ENCODE measurements at places on chromosomes 7 and 10.
A peak's percentile ranks its signal among the peaks of the same experiment; 100 is the strongest.

DNA sequence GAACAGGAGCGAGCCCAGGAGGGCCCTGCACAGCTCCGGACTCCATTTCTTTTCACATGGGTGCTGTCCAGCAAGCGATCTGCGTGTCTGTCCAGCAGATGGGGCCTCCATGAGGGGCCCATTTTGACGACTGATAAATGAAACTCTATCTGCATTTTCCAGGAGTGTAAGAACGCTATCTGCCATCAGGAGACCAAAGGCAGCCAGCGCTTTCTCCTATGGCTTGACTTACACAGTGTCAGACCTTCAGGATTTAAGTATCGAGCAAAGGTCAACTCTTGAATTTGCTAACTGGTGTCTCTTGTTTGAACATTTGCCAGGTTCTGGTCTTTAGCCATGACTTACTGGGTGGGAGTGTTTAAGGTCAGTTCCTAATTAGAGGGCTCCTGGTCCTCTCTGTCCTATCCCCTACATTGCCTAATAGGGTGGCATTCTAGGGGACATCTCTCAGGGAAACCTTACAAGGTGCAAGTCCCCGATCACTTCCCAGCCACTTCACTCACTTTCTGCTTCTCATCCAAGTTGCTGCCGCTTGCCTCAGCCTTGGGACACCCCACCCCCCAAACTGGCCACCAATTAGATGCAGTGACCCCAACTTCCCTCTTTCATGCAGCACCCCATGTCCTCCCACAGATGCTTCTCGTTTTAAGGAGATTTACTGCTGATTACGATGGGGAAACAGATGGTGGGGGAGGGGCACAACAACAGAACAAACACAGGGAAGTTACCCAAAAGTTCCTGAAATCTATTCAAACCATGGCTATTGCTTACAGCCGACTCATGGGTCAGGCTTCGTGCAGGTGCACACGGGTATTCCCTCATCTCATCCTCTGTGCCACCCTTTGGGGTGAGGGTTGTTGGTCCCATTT is 20.0 kb downstream of the VSIR start:
- DNase-seq, result no peak

DNA sequence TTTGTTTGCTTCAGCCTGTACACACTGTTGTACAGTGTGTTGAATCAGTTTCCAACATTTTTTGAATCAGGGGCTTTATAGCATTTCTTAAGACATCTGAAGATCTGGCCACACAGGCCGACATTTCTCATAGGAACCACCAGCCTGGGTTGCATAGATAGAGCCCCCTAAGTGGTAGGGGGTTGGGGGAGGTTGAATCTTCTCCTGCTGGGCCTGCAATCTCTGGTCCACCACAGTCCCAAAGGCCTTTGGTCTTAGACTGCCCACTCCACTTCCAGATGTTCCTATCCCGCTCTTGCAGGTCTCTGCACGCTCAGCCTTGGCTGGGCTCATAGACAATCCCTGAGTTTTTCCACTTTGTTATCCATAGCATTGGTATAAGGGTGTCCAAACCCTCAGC is 75.4 kb upstream of the HABP2 start:
- DNase-seq, result no peak

DNA sequence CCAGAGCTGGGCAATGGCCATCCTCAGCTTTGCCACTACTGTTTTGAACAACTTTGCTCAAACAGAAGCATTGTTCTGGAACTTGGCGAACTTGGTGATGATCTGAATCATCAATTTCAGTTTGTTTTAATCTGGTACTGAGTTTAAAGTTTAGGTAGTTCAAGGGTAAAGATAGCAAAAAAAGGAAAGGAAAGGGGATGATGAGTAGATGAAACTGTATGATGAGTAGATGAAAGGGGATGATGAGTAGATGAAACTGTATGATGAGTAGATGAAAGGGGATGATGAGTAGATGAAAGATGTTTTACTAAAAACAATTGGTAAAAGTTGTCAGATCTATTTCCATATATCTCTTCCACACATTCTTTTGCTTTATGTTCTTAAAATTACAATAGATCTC is 737.0 kb downstream of the LRMDA start:
- DNase-seq, result no peak

DNA sequence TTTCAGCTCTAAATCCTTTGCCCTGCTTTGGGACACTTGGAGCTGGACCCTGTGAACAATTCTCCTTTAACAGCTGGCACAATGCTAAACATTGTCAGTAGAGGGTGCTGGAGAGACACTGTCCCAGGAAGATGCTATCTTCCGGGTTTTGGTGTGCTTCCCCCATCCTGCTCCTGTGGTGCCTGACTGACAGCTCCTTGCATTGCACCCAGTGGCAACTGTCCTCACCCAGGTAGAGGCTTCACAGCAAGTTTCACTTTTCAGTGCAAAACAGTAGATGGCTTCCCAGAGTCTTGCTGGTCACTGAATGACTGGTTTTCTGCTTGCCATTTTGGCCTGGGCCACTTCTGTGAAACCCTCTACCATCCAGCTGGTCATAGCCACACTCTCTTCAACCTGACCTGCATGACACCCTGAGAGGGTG is 77.3 kb downstream of the CDC14C start:
- DNase-seq, result peak; percentile 50

GRCh38 chr10:72297281-72297804 is 23.6 kb downstream of the DDIT4 start:
- peak; percentile 98 for DNase-seq

DNA sequence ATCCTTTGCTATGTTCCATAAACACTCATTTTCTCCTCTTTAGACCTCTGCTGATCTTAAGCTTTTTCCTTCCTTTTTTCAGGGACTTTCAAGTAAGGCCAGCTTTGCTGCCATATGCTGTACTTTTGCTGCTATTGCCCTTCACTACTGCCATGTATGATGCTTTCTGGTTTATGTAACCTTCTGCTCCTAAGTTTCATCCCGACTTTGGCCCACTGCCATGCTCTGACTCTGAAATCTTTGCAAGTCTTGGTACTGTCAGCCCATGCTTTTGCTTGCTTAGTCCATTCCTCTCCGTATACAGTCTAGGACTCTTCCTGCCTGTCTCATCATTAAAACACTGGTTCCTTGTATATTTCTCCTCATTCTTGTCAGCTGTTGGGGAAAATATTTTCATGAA is 152.4 kb downstream of the RNF133 start:
- no peak for DNase-seq

DNA sequence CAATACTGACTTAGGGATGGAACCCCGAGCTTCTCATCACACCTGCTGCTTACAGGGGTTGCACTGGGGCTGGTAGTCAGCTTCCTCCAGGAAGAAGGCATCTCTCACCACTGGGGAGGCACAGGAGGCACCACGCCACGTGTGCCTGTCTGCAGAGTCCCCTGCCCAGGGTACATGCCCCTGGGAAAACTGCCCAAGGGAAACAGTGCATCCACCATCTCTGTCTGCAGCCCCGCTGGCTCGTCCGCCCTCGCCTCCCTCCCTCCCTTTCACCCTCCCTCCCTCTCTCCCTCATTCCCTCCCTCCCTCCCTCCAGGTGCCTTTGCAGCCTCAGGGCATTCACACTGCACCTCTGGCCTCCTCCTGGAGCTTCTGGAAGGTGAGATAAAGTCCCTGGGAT is 101.1 kb downstream of the PTPRE start:
- DNase-seq, result no peak

DNA sequence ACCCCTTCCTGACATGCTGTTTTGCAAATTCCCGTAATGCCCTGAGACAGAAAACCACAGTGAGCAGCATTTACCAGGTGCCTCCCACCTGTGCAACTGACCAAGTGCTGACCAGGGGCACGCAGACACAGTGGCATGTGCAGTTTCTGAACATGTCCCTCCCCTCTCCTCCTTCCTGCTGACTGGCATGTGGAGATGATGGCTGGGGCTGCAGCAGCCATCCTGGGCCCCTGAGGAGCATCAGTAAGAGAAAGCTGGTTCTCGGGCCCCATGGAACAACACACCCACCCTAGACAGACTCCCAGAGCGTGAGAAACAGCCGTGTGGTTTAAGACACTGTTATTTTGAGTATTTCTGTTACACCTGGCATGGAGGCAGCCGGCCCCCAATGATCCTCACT is 66.2 kb upstream of the PDGFA start:
- DNase-seq, result no peak

- peak; percentile 81 for DNase-seq
Measured at GRCh38 chr7:157139810-157140510, 1.2 kb downstream of the UBE3C start.

GRCh38 chr10:12834116-12834665 is 167.3 kb downstream of the CCDC3 start:
- DNase-seq, result no peak

DNA sequence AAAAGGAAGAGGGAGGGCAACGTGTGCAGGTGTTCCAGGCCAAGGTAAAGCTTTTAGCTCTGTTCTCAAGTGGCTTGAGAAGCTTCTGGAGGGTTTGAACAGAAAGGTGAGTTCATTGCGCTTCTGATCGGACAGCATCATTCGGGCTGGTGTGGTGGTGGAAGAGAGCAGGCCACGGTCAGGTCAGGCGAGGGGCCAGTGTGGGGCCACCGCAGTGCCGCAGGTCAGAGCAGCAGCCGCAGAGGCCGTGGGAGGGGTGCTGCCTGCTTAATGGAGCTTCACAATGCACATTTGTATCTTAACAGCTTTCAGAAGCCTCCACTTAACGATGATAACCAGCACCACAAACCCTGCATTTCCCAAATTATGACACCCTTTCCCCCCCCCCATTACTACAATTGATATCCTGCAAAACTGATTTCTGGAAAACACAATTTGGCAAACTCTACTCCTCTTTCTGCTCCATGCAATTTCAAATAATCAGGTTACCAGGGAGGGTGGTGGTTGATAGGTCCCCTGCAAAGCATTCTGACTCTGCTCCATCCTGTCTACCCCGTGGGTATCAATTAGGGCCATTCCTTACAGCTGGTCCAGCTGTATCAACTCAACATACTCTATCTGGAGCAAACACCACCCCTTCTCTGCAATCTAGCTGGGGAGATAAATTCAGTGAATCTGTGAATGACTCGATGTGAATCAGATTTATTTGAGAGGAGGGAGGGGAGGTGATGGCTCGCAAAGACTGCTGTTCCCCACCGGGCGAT is 162.9 kb downstream of the ACTR3B start:
- DNase-seq, result no peak

- DNase-seq, result no peak
Measured at GRCh38 chr10:17412323-17412722, 42.1 kb downstream of the ST8SIA6 start.

- DNase-seq, result no peak
Measured at GRCh38 chr7:149284850-149285585, 23.0 kb downstream of the ZNF783 start.

GRCh38 chr10:83553366-83553765 is 585.9 kb upstream of the GHITM start:
- no peak for DNase-seq

DNA sequence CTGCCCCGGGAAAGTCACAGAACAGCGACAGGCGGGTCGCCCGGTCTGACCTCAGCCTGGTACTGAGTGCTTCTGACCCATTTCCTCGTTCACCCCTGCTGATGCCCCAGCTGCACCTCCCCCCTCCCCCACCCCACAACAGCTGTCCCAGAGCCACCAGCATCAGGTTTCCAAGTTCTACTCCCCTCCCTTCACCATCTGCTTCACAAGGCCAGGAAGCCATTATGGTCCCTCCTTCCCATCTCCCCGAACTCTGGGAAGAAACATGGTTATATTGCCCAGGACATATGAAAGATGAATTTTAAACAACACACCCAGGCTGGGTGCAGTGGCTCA is 301.9 kb upstream of the GALNT17 start:
- DNase-seq, result no peak

DNA sequence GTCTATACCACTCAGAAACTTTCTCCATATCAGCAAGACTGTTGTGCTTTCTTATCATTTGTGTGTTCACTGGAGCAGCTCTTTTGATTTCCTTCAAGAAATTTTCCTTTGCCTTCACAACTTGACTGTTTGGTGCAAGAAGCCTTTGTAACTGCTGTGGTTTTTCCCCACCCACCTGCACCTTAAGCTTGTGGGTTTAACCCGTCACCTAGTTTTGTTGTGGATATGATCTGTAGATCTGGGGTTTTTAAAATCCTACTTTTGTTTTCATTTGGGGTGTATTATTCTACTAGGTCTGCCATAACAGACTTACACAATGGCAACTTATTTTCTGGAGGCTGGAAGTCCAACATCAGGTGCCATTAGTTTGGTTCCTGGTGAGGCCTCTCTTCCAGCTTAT is 30.5 kb upstream of the CHST3 start:
- peak; percentile 99 for DNase-seq

DNA sequence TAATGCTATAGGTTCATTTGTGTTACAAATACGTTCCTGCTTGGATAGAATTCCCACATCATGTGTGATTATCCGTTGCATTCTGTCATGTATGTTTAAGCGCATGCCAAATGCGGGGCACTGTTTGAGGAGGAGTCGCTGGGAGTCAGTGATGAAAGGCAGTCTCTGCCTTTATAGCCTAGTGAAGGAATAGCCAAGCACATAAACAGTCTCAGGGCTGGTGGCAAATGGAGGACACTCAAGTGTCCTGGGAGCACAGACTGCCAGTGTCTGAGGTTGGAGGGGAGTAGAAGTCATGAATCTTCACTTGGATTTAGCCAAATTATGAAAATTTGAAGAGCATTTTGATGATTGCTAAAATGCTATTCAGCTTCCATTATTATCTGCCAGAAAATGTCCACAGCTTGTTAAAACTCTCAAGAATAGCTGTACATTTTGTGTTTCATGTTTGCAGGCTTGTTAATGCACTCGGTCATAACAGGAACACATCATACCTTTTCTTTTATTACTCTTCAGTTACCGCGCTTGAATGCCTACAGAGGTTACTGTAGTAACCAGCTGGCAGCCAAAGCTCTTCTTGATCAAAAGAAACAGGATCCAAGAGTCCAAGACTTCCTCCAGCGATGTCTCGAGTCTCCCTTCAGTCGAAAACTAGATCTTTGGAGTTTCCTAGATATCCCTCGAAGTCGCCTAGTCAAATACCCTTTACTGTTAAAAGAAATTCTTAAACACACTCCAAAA is 41.6 kb downstream of the NET1 start:
- no peak for DNase-seq

- DNase-seq, result peak; percentile 3
Measured at GRCh38 chr7:91182819-91183764, 81.1 kb upstream of the FZD1 start.

GRCh38 chr10:99983280-99983988 is 26.3 kb downstream of the DNMBP start:
- no peak for DNase-seq

DNA sequence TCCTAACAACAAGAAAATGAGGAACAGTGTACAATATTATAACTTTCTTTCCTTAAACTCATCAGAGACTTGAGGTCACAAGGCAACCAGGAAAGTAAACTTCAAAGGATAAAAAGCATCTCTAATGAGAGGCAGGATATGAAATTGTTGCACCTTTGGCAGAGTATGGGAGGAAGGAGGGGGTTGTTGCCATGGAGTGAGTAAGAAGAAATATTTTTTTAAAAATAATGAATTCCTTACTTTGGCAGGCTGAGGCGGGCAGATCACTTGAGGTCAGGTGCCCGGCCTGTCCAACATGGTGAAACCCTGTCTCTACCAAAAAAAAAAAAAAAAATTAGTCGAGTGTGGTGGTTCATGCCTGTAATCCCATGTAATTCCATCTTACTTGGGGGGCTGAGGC is 21.1 kb upstream of the CHN2 start:
- DNase-seq, result no peak

- no peak for DNase-seq
Measured at GRCh38 chr10:535952-536351, 153.5 kb downstream of the DIP2C start.

GRCh38 chr7:103626776-103627175 is 180.8 kb upstream of the SLC26A5 start:
- DNase-seq, result no peak

All from Jurkat, Clone E6-1 (cell line).